Stimulated activated CD8-positive, alpha-beta memory T cell treated with anti-CD3 and anti-CD28 coated beads, Interleukin-4, amount 100 ng/mL, for 48 hours (primary cell): ENCODE measurements at places on chromosomes 7 and 10.

GRCh38 chr7:31545549-31545948 is 31.7 kb downstream of the ITPRID1 start:
- DNase-seq: no peak

DNA sequence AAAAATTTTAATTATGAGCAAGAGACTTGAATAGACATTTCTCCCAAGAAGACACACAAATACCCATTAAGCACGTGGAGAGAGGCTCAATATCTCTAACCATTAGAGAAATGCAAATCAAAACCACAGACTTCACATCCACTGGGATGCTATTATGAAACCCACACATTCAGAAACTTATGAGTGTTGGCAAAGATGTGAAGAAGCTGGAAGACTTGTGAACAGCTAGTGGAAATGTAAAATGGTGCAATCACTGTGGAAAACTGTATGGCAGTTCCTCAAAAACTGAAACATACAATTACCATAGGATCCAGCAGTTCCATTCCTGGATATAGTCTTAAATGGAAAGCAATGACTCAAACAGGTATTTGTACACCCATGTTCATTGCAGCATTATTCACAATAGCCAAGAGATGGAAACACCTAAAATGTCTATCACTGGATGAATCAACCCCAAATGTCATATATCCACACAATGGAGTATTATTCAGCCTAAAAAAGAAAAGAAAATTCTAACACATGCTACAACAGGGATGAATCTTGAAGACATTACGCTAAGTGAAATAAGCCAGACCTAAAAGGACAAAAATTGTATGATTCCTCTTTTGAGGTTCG is 53.5 kb upstream of the FRMD4A start:
- DNase-seq: no peak

DNA sequence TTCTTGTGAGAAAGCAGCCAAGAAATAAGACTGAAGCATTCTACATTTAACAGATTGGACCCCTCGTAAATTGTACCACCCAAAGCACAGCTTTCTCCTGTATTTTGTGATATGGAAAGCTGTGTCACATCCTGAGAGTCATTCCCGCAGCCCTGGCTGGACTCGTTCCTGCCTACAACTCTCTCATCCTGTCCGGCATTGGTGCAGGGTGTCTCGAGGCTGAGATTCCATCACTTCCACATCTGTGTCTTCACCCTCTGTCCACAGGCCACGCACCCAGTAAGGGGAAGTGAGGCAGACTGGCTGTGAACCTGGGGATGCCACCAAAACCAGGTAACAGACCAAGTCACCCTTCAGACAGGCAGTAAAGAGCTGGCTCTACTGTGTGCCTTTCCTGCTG is 146.2 kb upstream of the KLF6 start:
- no peak for DNase-seq

GRCh38 chr10:124640538-124641231 is 103.5 kb downstream of the FAM53B start:
- no peak for DNase-seq

DNA sequence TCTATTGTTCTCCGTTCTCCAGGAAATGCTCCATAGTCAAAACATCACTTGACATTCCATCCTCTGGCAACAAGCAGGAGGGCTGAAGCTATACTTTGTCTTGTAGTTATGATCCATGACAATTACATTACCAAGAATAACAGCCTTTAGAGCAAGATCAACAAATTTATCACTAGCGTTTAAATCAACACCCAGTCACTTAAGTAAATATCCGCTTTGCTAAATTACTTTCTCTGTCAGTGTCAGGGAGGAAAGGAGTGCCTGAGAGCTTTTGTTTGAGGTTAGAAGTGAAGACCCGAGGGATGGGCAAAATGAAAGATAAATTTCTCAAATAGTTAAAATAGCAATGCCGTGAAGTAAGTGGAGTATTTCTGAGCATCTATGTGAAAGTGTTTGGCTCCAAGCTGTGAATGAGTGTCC is 236.1 kb upstream of the BMPER start:
- no peak for DNase-seq

- peak; percentile 20 for DNase-seq
Observed at GRCh38 chr10:78301481-78301880, 267.8 kb downstream of the RPS24 start.

GRCh38 chr7:134004829-134005505 is 122.2 kb upstream of the LRGUK start:
- no peak for DNase-seq

GRCh38 chr7:2101630-2102374 is 130.9 kb downstream of the MAD1L1 start:
- no peak for DNase-seq

GRCh38 chr7:113170591-113170990 is 52.2 kb upstream of the SMIM30 start:
- no peak for DNase-seq

GRCh38 chr7:113705439-113705838 is 213.4 kb downstream of the PPP1R3A start:
- DNase-seq: no peak

DNA sequence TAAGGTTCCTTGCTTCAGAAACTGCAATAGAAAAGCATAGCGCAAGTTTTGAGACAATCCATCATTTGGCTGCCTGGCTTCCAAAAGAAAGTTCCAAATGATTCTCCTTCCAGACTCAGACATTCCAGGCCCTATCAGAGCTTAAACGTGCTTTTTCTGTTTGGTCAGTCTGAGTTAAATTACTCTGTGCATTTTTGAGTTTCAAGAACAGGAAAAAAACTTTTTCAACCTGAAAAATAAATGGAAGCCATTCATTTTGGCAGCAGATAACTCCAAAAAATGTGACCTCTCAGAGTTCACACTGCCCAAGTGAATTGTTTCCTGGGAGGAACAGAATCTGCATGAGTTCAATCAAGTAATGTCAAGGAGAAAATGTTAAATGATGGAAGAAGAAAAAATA is 354.2 kb downstream of the CXCL12 start:
- no peak for DNase-seq

DNA sequence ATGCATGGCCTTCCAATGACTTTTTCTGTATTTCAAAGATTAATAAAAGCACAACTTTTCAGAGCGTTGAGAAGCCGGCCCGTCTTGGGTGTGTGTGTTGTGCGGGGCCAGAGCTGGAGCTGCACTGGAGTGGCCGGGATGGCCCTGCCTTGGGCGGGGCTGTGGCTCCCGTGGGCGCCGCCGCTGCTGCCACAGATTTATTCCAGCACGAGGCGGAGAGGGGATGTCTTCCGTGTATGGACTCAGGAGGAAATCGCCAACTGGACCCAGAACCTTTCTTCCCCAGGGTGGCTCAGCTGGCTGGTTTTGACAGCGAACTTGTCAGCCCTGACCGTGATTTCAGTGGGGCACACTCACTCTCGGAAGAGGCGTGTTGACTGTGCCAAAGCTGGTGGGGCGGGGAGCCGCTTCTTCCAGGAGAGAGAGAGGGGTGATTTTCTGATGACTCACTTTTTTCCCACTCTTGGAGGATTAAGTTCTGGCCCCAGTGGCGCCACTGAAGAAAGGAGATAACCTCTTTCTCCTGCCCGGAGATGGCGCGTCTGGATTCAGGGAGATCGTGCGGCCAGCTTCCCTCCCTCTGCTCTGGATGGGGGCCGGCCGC is 72.4 kb downstream of the DNAJB6 start:
- no peak for DNase-seq

DNA sequence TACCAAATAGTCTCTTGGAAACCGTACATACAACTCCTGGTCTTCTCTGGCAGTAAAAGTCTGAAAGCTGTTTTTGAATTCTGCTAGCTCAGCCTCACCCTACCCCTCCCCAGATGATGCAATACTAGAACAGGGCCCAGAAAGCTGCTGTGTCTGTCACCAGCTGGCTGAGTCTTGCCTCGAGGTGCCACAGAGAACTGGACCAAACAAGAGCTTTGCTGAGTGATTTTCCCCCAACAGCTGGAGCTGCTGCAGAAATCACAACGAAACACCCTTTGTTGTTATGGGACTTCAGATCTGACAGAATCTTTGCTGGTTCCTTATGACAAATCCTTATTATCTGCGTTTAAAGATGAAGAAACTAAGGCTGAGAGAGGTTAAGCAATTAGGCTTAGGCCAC is 134.1 kb downstream of the SPAG6 start:
- DNase-seq: no peak

DNA sequence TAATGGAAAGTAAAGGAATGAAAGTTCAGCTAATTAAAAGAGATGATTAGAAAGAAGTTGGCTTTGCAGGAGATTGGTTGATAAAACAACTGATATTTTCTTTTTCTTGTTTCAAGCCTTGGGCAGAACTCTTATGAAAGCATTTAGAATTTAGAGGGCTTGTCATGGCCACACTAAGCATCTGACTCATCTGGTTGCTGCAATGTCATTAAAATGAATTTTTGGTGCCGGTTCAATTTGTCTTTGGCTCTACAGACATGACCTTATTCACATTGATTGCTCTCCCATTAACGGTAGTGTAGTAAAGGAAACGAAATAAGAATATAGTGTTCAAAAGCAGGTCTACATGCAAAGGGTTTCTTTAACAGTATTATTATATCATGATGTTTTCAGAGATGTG is 1012.4 kb upstream of the C7orf33 start:
- no peak for DNase-seq

DNA sequence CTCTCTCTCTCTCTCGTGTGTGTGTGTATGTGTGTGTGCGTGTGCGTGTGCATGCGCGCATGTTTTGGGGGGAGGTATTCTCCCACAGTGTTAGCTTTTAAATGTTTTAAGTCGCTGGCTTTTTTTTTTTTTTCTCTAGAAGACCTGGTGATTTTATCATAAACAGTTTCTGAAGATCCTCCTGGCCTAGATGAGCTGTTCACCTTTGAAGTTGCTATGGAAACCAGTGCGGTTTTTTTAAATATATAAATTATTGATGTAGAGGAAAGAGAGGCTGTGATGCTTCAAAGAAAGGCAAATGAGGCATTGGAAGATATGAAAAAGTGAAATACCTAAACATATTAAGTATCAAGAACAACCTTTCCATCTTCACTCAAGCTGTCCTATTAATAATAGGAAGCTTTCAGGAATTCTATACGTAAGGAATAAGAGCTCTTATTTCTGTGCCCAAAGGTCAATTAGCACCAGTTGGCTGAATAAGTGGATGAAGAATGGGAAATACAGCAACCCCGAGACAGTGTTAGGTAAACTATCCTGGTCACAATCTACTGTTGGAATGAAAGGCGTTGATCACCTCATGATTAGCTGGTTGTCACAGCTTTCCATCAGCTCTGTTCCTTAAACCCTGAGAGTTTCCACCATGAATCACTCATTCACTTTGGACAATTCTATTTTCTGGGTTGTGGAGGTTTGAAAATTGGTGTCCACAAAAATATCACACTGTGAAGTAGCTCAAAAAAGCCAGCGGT is 66.5 kb upstream of the SLC35G1 start:
- no peak for DNase-seq
